ENCODE measurements at places on chromosomes 5 and 9.

GRCh38 chr9:38120961-38121360, 51.9 kb upstream of the SHB start:
- DNase-seq, result no peak

DNA sequence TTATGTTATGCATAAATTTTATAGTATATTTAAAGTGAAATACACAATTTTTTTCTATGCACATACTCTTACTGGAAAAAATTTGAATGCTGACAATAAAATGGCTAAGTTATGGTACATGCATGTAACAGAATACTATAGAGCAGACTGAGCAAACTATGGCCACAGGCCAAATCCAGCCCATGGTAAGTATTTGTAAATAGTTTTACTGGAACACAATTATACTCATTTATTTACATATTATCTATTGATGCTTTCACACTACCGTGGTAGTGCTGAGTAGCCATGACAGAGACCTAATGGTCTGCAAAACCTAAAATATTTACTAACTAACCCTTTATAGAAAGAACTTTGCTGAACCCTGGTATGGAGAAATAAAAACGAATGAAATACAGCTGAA, 45.7 kb downstream of the TEX10 start:
- DNase-seq, result no peak

DNA sequence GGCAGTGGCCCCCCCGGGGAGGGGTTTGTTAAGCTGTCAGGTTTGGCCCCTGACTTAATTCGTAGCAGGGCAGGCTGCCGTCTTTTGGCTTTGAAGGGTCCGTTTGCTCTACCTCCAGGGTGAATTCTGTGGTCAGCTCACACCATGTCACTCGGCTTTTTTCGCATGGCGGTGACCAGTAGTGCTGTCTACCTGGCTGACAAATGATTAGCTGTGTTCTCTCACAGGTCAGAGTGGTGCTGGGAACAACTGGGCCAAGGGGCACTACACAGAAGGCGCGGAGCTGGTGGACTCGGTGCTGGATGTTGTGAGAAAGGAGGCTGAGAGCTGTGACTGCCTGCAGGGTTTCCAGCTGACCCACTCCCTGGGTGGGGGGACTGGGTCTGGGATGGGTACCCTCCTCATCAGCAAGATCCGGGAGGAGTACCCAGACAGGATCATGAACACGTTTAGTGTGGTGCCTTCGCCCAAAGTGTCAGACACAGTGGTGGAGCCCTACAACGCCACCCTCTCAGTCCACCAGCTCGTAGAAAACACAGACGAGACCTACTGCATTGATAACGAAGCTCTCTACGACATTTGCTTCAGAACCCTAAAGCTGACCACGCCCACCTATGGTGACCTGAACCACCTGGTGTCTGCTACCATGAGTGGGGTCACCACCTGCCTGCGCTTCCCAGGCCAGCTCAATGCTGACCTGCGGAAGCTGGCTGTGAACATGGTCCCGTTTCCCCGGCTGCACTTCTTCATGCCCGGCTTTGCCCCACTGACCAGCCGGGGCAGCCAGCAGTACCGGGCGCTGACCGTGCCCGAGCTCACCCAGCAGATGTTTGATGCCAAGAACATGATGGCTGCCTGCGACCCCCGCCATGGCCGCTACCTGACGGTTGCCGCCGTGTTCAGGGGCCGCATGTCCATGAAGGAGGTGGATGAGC, 1.4 kb downstream of the TUBB4B start:
- DNase-seq, result no peak

- no peak for DNase-seq
Measured at GRCh38 chr5:62374090-62374489, 29.6 kb downstream of the DIMT1 start.

DNA sequence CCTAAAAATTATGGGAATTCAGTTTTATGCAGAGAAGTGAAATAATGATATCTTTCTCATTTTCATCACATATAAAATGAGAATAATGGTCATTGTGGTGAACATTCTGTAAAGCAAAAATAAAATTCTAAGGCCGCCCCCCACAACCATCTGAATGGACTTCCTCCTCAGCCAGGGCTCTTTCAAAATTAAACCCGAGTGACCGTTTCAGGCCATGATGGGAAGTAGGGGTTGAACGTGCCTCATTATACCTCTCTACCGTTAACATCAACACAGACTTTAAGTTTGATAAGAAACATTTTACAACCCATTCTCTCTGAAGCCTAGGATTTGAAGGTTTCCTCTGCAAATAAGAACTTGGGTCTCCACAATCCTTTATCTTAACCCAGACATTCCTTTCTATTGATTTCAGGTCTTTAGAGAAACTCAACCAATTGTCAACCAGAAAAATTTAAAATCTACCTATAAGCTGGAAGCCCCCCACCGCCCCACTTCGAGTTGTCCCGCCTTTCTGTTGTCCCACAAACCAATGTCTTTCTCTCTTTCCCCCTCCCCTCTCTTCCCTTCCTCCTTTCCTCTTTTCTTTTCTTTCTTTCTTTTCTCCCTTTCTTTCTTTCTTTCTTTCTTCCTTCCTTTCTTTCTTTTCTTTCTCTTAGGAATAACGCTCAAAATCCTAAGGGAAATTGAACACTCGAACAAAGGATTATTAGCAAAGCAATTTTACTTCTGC, 1.7 kb upstream of the TMCO6 start:
- no peak for DNase-seq

- no peak for DNase-seq
Measured at GRCh38 chr5:159663986-159664385, 252.3 kb upstream of the ADRA1B start.

DNA sequence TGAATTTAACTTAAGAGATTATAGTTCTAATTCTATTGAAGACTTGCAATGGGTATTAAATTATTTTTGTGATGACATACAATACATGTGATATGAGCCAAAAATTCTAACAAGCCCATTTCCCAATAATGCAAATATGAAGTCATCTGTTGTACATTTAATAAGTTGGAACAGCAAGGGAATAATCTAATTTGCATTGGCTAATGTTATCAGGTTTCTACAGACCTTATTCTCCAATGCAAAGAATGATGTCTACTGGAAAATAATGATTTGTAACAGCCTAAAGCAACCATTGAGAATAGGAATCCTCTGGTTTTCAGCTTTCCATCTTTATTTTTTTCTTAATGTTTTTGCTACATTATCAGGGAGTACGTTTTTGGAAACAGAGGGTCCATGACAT, 89.1 kb upstream of the MINAR2 start:
- no peak for DNase-seq

DNA sequence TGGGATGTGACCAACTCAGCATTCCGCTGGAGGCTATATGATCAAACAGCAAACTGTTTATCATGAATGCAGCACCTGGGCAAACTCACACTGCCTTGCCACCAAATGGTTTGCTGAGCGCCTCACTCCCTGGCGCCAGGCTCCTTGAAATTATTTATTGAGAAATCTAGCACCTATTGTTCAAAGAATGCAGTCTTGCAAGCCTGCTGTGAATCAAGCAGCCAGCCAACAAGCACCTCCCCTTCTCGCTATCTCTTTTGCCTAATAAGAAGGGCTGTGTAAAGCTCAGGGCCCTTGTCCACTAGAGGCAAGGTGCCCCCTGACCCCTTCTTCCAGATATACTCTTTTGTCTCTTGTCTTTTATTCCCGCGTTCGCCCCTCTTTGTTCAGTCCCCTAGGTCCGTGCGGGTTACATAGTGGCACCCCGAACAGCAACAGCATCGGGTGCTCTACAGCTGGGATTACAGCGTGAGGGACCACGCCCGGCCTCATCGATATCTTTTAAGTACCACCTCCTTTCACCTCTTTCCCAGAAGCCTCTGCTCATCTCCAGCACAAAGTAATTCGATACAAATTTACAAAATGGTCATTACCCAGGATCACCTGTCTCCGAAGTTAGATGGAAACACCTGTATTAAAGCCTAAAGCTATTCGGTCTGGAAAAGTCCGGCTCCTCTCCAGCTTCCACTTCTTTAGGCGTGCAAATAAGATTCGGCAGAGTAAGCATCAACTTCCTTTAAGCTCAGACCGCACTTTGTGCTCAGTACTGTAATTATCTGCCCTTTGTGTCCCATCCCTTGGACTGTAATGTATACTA, 896 bp downstream of the RIGI start:
- peak; percentile 18 for DNase-seq

- no peak for DNase-seq
Measured at GRCh38 chr9:73979894-73980264, 517.3 kb upstream of the RORB start.

GRCh38 chr9:13575558-13575957, 296.1 kb upstream of the MPDZ start:
- DNase-seq, result no peak

GRCh38 chr5:173324115-173325001, 3.9 kb downstream of the STC2 start:
- DNase-seq, result peak; percentile 27

GRCh38 chr9:134598884-134599245, 42.7 kb upstream of the COL5A1 start:
- DNase-seq, result no peak

All from activated naive CD4-positive, alpha-beta T cell treated with anti-CD3 and anti-CD28 coated beads for 36 hours (primary cell).